ENCODE measurements at places on chromosomes 5 and 9.

DNA sequence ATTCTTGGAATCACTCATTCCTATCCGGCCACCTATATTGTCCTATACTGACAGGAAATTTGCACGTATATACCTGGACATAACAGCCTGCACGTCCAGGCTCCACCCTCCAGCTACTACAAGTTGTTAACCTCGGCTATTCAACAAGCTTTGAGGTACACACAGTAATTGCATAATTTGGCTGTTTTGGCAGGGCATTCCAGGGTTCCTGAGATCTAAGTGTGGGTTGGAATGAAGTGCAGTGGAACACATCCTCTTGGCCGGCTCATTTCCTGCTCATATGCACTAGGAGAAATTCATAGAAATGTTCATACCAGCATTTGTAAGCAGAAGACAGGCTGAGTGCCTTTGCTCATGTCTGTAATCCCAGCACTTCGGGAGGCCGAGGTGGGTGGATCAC lies 222.3 kb downstream of the FBXL7 start:
- DNase-seq: no peak

- DNase-seq: no peak
Observed at GRCh38 chr9:130138791-130139190, 33.4 kb upstream of the NCS1 start.

- no peak for DNase-seq
Observed at GRCh38 chr5:174339130-174339529, 293.6 kb downstream of the NSG2 start.

DNA sequence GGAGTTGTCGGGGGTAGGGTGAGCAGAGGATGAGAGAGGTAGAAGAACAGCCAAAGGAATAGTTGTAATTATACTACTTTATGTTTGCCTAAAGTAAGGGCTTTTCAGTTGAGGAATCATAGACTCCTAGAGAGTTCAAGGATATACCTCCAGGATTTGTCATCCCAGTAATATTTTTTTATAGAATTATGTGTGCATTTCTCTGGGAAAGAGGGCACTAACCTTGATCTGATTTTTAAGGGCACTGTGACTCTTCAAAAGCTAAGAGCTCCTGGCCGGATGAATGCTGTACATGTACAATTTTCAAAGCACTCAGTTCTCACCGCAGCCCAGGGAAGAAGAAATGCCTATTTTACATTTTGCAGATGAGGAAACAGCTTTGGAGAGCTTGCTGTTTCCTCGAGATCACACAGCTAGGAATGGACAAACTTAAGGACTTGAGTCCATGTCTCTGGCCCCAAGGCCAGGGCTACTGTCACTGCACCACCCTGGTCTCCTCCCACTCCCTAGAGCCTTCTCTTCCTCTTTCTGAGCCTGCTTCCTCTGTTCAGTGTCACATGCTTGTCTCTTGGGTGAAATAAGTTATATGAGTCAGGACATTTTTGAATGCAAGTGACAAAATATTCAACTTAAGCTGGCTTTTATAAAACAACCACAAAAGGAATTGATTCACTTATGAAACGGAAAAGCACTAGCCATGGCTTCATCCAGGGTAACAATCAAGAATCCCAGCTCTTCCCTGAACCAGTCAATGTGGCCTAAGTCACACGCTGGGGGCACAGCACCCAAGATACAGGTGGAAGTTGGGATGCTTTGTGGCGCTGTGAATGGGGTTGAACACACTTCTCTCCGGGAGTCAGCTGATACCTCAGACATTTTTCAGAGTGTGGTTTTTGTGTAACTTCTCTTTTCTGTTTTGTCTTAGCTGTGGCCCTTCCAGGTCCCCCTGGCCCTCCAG lies 45.7 kb upstream of the TGFBR1 start:
- DNase-seq: no peak

DNA sequence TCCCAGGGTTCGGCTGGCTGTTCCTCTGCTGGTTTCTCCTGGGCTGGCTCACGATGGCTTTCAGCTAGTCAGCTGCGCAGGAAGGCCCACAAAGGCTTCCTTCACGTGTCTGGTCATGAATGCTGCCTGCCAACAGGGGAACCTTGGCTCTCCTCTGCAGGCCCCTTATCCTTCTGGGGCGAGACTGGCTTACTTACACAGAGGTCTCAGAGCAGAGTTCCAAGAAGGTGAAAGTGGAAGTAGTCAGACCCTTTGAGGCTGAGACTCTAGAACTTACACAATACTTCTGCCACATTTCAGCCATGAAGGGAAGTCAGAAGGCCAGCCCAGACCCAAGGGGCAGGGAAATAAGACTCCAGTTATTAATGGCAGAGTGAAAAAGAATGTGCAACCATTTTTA lies 99.5 kb downstream of the LHFPL2 start:
- no peak for DNase-seq

GRCh38 chr9:76372336-76372735 lies 21.9 kb downstream of the RFK start:
- DNase-seq: no peak

- no peak for DNase-seq
Observed at GRCh38 chr5:167555565-167556166, 735.8 kb upstream of the WWC1 start.

DNA sequence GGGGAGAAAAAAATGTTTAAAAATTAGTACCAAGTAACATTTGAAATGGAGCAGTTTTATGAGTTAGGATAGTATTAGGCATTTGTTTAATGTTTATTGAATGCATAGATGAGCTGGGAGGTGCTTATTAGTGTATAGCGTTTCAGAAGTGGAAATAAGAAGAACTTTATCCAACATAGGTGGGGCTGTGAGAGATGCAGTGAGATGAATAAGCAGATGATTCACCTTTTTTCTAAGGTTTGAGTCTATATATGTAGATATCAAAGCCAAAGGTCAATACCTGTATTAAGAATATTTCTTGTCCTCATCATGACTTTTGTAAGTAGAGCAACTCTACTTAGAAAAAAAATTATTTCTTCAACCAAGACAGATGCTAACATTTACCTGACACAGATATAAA lies 54.6 kb upstream of the POU4F3 start:
- DNase-seq: no peak

GRCh38 chr5:17720071-17720470 lies 85.8 kb downstream of the TAF11L14 start:
- DNase-seq: no peak

DNA sequence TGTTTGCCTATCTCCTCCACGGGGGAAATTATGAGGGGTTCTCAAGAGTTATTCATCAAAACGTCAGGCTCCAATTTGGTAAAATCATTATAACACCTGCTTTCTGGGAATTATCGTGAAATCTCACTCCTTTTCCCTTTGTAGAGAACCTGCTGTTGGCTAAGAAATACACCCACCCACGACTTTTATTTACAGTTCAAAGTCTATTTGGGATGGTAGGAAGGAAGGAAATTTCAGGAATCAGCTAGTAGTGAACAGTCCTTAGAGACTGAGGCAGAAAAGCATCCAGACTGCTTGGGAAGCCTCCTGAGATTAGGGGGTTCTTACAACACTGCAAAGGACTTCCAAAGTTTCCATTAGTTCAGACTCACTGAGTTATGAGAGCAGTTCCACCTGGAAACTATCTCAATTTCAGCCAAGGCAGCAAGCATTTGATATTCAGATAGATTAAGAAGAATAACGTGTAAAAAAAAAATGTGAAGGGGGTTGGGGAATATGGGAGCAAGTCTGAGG lies 9.4 kb upstream of the SPDL1 start:
- no peak for DNase-seq

- no peak for DNase-seq
Observed at GRCh38 chr5:160367261-160367660, 3.2 kb downstream of the C1QTNF2 start.

DNA sequence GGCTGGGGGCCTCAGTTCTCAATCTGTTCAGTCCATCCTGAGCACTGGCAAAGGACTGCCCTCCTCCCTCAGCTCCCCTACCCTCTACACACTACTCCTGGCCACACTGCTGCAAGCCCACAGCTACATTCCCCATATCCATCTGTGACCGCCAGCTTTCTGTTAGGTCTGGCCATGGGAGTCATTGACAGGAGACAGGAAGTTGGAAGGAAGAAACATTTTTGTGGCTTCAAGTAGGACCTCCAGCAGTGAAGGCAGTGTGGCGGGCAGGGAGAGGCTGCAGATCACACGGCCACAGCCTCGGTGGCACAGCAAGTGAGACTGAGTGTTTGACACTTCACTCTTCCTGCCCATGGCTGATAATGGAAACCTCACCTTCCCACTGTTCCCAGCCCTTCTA lies 55.9 kb downstream of the SECISBP2 start:
- DNase-seq: no peak

DNA sequence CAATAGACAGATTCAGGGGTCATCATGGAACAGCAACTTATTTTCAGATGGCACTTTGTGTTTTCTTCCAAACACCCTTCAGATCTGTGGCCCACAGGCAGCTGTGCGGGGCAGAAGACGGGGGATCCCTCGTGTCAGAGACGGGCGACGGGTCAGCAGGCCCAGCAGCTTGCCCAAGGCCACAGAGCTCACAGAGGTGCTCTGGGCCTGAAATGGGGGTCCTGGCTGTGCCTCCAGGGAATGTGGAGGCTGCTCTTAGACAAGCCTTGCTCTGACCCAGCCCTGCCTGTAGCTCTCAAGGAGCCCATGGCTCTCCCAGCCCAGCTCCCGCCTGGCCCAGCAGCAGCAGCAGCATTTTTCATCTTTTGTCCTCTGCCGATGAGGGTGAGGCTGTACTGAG lies 40.9 kb upstream of the SARDH start:
- no peak for DNase-seq

DNA sequence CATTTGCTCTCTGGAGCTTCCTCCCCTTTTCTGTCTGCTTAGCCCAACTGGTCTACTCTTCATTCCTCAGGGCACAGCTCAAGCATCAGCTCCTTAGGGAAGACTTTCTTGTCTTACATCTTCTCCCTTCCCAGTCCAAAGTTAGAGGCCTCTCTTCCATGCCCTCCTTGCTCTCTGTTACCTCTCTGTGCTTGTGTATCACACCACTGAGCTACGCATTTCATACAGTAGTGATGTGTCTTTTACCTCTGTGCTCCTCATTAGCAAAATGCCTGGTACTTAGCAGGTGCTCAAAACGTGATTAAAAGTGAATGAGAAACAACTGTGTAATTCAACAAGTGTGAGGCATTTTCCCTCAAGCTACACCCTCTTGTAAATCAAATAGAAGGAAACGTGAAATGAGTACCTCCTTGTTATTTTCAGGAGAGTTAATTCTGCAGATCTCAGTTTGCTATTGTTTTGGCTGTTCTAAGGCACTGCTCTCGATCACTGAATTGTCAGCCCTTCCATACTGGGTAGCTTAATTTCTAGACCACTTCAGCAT lies 39.0 kb downstream of the ERAP1 start:
- no peak for DNase-seq

DNA sequence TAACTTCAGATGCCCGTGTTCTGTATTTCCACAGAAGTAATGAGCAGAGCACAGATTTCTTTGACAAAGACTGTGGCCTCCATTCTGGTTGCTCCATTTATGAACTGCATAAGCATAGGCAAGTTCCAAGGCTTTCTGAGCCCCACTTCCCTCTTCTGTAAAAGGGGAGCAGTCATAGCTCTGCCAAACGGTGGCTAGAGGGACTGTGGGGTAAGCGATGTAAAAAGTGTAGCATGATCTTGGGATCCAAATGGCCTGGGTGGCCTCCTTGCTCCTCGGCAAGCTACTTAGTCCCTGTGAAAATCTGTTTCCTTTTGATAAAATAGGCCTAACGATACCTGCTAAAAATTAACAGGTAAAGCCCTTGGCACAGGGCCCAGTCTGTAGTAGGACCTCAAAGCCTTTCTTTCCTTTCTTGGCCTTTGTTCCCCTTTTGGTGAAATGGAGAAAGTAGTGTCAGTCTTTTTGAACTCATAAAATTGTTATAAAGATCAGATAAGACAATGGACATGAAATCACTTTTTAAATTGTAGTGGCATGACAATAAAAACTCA lies 646.6 kb downstream of the ACTL7B start:
- no peak for DNase-seq

DNA sequence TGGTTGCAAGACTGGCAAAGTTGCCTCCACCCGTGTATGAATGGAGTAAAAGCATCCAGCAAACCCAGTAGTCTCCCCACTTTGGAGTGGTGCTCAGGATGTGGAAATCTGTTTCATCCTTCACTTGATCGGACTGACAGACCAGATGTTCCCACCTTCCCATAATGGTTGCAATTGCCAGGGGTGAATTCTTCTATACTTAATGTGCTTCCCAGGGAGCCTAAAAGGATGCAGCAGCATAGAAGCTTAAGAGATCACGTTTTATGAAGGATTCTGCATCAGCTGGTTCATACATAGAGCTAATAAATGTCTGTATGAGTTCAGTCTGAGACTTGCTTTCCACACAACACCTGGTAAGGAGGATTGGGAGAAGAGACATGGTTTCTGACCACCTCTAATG lies 198.8 kb upstream of the S1PR3 start:
- no peak for DNase-seq

GRCh38 chr5:109859537-109859936 lies 169.8 kb downstream of the MAN2A1 start:
- no peak for DNase-seq

- no peak for DNase-seq
Observed at GRCh38 chr9:105246656-105247173, 2.3 kb downstream of the SLC44A1 start.

GRCh38 chr9:19379283-19379682 lies 753 bp downstream of the RPS6 start:
- no peak for DNase-seq

- no peak for DNase-seq
Observed at GRCh38 chr5:89374818-89375521, 492.0 kb upstream of the MEF2C start.

DNA sequence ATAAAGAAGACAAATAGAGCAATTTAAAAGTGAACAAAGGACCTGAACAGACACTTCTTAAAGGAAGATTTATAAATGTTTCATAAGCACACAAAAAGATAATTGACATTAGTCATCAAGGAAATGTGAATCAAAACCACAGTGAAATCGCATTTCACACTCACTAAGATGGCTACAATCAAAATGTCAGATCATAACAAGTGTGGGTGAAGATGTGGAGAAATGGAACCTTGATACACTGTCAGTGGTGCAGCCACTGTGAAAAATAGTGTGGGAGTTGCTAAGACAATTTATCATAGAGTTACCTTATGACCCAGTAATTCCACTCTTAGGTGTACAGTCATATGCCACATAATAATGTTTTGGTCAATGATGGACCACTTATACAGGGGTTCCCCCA lies 54.5 kb upstream of the HTR4 start:
- DNase-seq: no peak

GRCh38 chr5:116478491-116478890 lies 96.1 kb downstream of the SEMA6A start:
- no peak for DNase-seq

- no peak for DNase-seq
Observed at GRCh38 chr9:26502311-26502710, 390.3 kb downstream of the CAAP1 start.
